ENCODE measurements at places on chromosomes 11 and 22.

DNA sequence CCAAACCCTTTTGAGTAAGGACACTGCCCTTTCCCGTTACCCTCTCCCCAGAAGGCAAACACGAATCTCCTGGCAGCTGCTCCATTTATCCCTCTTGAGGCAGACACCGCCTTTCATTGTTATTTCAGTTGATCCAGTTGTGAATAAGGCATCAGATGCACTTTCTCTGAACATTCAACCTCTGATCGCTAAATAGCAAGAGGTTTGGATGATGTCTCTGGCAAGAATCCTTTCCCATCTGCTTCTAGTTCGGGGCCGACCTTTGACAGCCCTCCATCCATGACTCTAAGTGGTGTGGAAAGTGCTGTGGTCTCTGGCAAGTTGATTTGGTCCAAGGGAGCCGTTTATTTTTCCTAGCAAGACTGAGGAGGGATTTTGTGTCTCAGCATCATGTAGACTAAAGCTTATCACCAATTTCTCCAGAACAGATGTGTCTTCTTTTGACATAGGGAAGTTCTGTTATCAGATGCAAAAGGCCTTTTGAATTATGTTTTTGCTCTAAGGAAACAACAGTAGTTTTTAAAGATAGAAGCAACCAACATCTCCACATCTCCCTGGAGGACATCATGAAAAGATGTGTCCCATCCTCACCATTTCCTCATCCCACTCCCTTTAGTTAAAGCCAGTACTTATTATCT is 123.6 kb downstream of the CCDC34 start:
- DNase-seq, result no peak

DNA sequence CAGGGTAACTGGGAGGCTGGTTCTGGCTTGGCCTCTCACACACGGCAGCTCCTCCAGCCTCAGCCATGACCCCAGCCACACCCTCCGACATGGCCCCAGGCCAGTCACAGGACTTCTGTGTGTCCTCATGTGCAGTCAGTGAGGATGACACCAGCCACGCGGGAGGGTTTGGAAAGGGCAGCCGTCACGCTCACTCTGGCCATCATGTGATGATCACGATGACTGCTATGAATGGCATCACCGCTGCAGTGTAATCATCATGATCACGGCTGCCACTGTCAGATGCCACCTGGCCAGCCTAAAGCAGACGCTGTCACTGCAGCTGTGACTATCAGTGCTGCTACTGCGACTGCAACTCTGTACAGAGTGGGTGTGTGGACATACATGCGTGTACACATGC is 640.9 kb downstream of the BRD1 start:
- no peak for DNase-seq

- DNase-seq, result no peak
These were observed 27.9 kb downstream of the CELSR1 start for GRCh38 chr22:46509416-46510089.

DNA sequence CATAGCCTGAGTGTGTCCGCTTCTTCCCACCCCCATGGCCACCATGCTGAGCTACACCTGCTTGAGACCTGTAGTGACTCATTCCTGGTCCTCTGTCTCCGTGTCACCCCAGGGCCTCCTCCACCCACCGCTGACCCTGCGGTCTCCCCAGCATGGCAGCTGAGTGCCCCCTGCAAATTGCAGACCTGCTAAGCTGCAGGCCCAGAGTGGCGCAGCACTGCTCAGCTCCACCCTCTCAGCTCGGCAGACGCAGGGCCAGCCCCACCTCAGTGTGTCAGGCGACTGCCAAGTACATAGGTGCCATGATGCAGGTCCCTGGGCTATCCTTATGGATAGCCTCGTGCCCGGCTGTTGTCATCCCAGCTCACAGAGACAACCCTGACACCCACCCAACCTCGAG is 13.1 kb downstream of the MS4A15 start:
- no peak for DNase-seq

GRCh38 chr11:131851964-131852755 is 481.7 kb downstream of the NTM start:
- no peak for DNase-seq

- no peak for DNase-seq
These were observed 74.7 kb downstream of the MN1 start for GRCh38 chr22:27726686-27727449.

- no peak for DNase-seq
These were observed 22.1 kb downstream of the GNB1L start for GRCh38 chr22:19832476-19833108.

DNA sequence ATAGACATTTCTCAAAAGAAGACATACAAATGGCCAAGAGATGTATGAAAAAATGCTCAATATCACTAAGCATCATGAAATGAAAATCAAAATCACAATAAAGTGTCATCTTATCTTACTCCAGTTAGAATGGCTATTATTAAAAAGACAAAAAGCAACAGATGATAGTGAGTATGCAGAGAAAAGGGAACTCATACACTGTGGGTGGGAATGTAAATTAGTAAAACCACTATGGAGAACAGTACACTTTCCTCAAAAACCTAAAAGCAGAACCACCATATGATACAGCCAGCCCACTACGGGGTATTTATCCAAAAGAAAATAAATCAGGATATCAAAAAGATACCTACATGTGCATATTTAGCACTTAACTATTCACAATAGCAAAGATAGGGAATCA is 700.0 kb upstream of the ANO5 start:
- DNase-seq, result no peak

- DNase-seq, result peak; percentile 37
These were observed 153.8 kb downstream of the CACNA1I start for GRCh38 chr22:39724390-39724789.

DNA sequence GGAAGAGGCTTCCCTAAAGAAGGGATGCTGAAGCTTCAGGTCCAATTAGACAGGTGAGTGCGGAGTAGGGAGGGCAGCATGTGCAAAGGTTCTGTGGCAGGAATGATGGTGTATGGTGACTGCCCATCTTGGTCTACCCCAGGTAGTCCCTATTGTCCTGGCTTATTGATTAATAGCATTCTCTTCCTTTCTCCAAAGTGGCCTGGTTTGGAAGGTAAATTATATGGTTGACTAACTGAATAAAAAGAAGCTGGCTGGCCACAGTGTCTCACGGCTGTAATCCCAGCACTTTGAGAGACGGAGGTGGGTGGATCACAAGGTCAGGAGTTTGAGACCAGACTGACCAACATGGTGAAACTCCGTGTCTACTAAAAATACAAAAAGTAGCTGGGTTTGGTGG is 230.5 kb downstream of the MIAT start:
- no peak for DNase-seq

DNA sequence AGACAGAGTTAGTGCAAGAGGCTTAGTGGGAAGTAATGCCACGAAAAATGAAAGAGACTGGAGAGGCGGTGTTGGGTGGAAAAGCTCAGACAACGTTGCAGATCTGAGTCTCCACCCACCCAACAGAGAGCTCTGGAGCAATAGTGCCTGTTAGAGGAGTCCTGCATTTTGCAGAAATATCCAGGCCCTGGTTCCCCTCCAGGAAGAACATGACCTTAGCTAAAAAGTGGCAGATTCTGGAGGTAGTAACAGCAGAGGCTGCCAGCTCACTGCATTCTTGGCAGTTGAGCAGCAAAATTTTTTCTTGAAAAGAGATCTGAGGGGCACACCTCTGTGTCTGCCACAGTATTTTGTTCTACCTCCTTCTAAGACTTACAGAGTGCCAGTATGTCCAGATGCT is 27.7 kb upstream of the BIRC3 start:
- no peak for DNase-seq

GRCh38 chr11:64619811-64620380 is 28.9 kb downstream of the SLC22A12 start:
- peak; percentile 80 for DNase-seq

DNA sequence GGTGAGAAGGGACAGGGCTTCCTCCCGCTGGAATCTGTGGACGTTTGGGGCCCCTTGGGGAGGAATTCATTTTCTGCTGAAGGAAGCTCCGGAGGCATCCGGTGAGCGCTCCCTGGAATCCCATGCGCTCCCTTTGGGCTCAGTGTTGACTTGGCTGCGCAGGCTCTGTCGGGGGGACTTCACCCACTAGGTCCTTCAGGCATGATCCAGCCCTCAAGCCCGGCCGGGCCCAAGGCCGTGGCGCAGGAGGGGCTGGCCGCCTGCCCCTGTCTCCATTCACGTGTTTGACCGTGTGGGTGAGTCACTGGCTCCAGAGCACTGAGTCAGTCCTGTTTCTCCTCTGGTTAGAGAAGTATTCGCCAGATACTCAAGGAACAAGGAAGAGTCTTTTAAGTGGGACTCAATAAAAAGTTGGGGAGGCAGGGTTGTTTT is 1.4 kb downstream of the CTTN start:
- no peak for DNase-seq

GRCh38 chr22:50211147-50211546 is 10.3 kb downstream of the SELENOO start:
- DNase-seq, result no peak

GRCh38 chr11:36693139-36693843 is 95.3 kb upstream of the RAG2 start:
- DNase-seq, result no peak

- DNase-seq, result no peak
These were observed 3.4 kb downstream of the TIGD3 start for GRCh38 chr11:65357856-65358356.

DNA sequence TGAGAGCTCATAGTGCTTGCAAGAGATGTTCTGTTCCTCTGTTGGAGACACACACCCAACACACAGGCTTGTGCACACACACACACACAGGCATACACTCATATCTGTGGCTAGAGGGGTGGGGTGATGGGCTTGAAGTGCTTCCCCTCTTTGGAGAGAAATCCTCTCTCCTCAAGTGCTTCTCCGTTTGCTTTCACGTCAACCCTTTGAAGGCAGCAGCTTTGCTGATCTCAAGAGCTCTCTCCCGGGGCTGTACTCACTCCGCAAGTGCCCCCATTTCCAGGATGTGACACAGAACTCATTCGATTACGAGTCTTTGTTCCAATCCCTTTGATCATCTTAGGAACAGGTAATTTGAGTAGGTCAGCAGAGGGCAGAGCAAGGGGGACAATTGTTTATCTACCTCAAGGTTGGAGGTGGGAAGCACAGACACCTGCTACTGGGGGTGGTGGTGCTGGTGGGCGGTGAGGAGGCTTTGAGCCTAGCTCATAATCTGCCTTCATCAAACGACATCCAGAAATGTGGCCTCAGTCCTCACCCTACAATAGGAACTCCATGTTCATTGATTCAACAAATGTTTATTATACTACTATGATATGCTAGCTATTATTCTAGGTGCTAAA is 529.8 kb upstream of the CADM1 start:
- DNase-seq, result no peak

- DNase-seq, result no peak
These were observed 73.9 kb upstream of the FGF3 start for GRCh38 chr11:69892986-69893555.

GRCh38 chr22:47794851-47795250 is 1032.4 kb downstream of the TBC1D22A start:
- peak; percentile 17 for DNase-seq

GRCh38 chr22:49600468-49600867 is 227.2 kb downstream of the BRD1 start:
- DNase-seq, result no peak

- no peak for DNase-seq
These were observed 7.8 kb downstream of the ZMAT5 start for GRCh38 chr22:29758959-29759358.

DNA sequence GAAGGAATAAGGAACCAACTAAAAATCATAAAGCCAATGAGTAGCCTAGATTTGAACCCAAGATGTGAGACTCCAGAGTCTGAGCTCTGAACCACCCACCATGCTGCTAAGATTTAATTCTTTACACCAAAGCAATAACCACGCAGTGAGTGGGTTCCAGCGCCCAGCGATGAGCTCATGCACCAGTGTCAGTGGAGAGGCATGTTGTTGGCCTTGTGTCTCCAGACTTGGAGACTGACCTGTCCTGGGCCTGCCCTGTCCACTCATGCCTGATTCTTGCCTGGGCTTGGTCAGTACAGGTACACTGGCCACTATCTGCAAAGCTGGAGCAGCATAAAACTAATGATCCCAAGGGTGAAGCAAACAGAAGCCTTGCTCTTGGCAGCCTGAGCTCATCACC is 53.9 kb upstream of the TIMP3 start:
- DNase-seq, result no peak

DNA sequence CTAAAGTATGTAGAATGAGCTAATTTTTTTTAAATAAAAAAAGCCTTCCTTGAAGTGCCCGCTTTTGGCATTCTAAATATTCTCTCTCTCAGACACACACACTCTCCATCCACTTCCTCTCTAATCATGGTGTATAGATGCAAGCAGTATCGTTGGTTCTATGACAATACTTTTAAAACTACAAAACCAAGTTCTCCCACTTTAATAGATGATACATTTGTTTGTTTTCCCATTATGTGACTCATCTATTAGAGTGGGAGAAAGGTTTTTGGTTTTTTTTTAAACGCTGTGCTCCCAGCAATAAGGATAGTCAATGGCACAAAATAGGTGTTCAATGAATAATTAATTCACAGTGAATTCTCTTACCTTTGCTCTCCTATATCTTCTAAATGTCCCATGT is 44.6 kb downstream of the FZD4 start:
- no peak for DNase-seq

GRCh38 chr11:14261066-14261465 is 97.9 kb downstream of the RRAS2 start:
- DNase-seq, result no peak

- no peak for DNase-seq
These were observed 2.5 kb upstream of the TPST2 start for GRCh38 chr22:26592421-26592891.
